A549 (cell line): ENCODE measurements at places on chromosomes 5 and 9. TPM values are rescaled to one million over a fixed set of nuclear protein-coding genes. Genes with fewer than 3 reads are reported as not detected.

DNA sequence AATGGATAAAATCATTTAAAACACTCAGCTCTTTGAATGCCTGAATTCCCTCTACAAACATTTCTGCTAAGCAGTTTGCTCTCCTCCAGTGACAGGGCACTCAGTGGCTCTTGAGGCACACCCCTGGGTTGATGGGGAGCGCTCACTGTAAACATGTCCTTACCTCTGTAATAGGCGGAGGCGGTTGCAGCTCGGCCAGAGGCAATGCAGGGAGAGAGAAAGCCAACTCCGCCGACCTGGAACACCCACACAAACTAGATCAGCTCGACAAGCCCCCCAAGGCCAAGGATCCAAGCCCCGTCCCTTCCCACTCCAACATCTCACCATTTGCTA is 329 bp downstream of the CDC23 start:
- DNase-seq = peak; percentile 19

- DNase-seq = no peak
Measured at GRCh38 chr9:84366683-84367082, 26.1 kb upstream of the SLC28A3 start.

DNA sequence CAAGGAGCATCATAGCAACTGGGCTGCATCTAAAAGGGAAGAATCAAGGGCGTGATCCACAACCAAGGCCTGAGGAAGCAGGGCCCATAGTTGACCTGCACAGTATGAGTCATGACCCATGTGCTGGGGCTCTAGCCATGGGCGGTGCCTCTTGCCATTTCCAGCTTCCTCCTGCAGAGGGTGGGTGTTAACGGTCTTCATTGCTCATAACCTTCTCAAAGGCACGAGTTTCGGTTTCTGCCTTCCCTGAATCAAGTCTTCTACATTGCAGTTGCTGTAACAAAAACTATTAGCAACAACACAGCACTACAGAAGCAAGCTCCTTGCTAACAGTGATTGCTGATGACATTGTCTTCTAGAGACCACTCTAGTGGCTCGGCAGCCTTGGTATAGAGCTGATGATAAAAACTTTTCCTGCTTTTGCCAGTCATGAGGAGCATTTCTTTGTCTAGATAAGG is 66.9 kb downstream of the CTSL start:
- peak; percentile 95 for DNase-seq

- no peak for DNase-seq
Measured at GRCh38 chr9:95580812-95581761, 64.3 kb upstream of the PTCH1 start.

DNA sequence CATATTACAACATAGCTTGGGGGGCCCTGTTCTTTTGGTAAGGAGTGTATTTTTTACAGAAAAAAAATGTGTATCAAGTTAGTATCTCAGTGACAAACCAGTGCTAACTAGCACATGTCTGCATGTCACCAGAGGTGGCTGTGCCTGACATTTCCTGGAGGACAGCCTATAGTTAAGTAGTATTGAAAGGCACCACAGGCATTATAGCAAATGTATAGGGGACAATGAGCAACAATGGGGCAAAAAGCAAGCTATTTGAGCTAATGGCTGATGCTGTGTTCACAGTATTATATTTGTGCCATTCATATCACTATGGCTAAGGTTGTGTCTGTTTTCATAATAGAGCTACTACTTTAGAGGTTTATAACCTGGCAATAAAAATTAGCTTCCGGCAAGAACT is 1644.0 kb downstream of the MAT2B start:
- no peak for DNase-seq

GRCh38 chr5:73962801-73963425 is 336.9 kb downstream of the ARHGEF28 start:
- DNase-seq = no peak

DNA sequence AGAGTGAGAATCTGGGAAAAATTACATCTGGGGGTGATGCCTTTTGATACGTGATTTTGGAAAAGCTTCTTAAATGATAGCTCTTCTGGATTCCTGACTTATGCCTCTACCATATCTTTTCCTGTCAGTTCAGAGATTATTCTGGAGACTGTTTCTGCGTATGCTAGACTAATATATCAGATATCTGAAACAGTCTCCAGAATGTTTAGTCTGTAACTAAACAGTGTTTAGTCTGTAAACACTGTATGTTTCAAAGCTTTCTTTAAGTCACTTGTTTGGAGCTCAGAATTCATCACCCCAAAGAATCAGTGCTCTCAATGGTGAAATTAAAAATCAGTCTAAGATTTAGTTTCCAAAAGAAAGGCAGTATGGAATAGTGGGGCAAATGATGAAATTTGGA is 19.7 kb downstream of the C9orf85 start:
- DNase-seq = no peak

DNA sequence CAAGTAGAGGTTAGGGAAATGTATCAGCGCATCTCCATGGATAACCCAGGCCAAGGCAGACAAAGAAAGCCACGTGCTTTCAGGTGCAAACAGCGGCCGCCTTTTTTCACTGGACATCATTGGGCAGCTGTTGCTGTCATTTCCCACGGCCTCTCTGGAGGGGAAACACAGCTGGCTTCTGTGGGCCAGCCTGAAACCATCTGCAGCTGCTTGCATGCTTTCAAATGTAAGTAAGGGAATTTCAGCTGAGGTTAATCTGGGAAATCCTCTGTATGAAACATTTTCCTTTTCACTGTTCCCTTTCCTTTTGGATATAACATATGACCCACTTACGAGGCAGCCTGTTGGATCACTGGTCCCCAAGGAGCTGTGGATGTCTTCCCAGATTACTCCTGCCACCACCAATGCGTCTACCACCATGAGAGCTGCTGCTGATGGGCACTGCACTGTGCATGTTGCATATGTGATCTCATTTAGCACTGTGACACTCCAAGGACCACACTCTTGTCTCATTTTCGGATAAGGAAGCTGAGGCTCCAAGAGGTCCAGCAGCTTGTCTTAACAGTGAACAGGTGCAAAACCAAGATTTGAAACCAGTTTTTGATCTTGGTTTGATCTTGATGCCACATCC is 106.3 kb downstream of the C9orf152 start:
- no peak for DNase-seq

GRCh38 chr5:152676196-152676595 is 271.1 kb upstream of the NMUR2 start:
- no peak for DNase-seq

GRCh38 chr5:82068723-82069122 is 96.9 kb downstream of the ATG10 start:
- DNase-seq = no peak

DNA sequence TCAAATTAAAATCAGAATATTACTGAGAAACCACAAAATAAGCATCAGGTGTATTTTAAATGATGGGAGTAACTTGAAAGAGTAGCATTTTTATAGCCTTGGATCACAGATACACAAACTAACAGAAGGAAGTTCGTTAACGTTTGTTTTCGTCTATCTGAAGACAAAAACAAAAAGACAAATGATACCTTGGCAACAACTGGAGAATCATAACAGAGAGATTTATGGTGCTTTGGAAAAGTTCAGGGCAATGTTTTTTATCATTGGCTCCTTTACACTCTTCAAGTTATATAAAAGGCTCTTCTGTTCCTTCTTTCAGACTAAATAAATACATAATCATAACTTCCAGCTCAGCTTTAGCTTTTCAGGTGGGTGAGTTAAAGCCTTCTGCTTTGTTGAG is 128.1 kb upstream of the VLDLR start:
- DNase-seq = no peak

- no peak for DNase-seq
Measured at GRCh38 chr5:38948501-38948900, 102.7 kb downstream of the OSMR start.

- DNase-seq = peak; percentile 87
Measured at GRCh38 chr5:34682926-34683623, 26.9 kb downstream of the RAI14 start.

DNA sequence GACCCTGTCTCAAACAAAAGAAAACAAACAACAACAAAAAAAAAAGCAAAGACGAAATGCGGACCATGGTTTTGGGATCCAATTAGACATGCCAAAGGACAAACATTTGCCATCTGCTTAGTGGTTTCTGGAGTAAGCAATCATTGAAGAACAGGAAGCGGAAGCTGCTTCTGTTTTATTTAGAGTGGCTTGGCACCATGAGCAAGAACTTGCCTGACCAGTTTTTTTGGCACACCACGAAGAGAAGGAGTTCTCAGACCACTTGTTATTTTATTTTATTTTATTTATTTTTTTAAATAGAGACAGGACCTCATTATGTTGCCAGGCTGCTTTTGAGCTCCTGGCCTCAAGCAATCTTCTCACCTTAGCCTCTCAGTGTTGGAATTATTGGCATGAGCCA is 17.0 kb downstream of the BTF3 start:
- no peak for DNase-seq

- DNase-seq = no peak
Measured at GRCh38 chr9:136086951-136087740, 7.9 kb downstream of the NACC2 start.

DNA sequence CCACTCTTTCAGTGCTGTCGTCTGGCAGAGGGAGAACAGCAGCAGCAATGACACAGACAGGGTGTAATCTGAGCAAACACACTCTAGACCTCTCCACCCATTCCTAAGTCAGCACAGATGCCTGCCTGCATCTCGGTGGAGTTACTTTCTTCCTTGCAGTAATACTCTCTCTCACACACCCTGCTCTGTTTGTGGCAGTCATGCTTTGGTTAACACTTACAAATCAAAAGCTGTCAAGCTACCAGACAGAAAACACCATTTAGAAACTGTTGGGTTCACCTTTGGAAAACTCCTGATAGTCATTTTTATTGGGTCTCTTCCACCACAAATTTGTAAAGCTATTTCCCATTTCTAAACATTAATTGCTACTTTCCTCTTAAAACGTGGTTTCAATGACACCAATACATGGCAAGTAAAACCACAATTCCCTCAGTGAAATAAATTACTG is 27.3 kb downstream of the LHFPL2 start:
- no peak for DNase-seq

GRCh38 chr9:111598733-111599091 is 735 bp downstream of the PTGR1 start:
- DNase-seq = no peak

The SLC45A2 gene
- polyA plus RNA-seq = not detected in 3 replicates

The GARIN3 gene
- not detected in 3 replicates for polyA plus RNA-seq

The YTHDC2 gene
- polyA plus RNA-seq = 15.6 to 17.2 TPM (median 16.4 TPM) in 3 replicates

The LIX1 gene
- polyA plus RNA-seq = not detected in 3 replicates

The MAMDC2 gene
- polyA plus RNA-seq = 0.25 to 0.58 TPM (median 0.30 TPM) in 3 replicates

The DPYSL3 gene
- polyA plus RNA-seq = 16.5 to 20.7 TPM (median 19.3 TPM) in 3 replicates

The PKD2L2 gene
- polyA plus RNA-seq = 0.04 TPM in 1 of 3 replicates, not detected in the others

The DENND1A gene
- polyA plus RNA-seq = 14.9 to 15.6 TPM (median 15.1 TPM) in 3 replicates
